Fibroblast of skin of left quadriceps (primary cell): ENCODE measurements at places on chromosomes 11 and 22.

DNA sequence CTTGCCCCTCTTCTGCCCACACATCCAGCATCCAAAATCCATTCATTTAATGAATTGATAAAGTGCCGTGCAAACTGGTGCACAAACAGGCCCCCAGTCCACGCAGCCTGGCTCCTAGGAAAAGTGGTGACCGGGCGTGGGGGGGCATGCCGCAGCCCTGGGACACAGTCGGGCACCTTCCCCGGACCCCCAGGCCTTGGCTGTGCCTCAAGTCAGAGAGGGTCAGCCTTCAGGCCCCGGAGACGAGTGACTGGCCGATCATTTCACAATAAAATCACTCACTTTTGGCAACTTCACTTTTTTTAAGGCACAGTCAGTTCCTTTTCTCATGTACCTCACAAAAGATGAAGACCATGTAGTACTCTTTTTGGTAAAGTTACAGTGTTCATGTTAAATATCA is 8.0 kb downstream of the CDPF1 start:
- no peak for DNase-seq

DNA sequence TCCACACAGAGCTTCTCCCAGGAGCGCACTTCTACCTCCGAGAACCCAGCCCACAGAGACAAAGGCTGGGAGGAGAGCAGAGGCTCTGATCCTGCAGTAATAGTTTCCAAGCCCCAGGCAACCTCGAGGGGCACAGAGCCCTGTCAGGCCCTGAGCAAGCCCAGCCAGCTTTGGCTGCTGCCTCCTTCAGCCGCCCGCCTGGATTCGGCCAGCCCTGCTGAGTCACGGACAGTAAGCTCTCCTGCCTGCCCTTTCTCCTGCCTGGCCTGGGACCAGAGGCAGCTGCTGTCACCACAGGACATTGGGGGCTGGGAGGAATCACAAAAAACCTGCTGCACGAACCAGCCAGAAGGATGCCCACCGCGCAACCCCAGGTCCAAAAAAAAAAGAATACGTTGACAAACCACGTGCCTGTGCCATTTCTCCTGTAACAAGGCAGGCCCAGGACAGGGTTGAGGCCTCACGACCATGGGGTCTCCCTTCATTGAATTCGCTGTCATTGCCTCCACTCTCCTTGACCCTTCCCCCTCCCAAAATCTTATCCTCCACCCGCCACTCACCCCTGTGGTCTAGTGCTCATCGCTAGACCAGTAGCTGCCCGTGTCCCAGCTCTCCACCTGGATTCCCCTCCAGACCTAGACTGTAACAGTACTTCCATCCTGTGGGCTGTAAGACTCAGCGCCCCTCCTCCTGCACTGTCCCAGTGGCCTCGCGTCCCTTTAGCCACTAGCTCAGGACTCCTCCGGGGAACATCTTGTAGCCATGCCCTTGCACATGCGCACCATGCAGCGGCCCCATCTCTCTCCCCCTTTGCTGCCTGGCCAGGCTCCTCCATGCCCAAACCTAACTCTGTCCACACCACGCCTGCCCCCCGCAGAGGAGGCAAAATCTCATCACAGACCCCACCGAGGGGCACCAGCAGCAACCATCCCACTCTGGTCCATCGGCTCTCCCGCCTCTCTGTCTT is 7.4 kb upstream of the SLC22A12 start:
- DNase-seq, result no peak

- DNase-seq, result no peak
These were observed 103.5 kb upstream of the RCN1 start for GRCh38 chr11:31987118-31988005.

GRCh38 chr11:82722231-82722630 is 11.4 kb downstream of the FAM181B start:
- no peak for DNase-seq

GRCh38 chr11:4647766-4648165 is 4.0 kb downstream of the OR51E1 start:
- DNase-seq, result no peak

GRCh38 chr11:32792111-32792947 is 2.1 kb downstream of the CCDC73 start:
- no peak for DNase-seq

GRCh38 chr11:119540370-119541125 is 117.6 kb upstream of the THY1 start:
- DNase-seq, result no peak

GRCh38 chr11:78647266-78647915 is 72.7 kb upstream of the NARS2 start:
- DNase-seq, result no peak

DNA sequence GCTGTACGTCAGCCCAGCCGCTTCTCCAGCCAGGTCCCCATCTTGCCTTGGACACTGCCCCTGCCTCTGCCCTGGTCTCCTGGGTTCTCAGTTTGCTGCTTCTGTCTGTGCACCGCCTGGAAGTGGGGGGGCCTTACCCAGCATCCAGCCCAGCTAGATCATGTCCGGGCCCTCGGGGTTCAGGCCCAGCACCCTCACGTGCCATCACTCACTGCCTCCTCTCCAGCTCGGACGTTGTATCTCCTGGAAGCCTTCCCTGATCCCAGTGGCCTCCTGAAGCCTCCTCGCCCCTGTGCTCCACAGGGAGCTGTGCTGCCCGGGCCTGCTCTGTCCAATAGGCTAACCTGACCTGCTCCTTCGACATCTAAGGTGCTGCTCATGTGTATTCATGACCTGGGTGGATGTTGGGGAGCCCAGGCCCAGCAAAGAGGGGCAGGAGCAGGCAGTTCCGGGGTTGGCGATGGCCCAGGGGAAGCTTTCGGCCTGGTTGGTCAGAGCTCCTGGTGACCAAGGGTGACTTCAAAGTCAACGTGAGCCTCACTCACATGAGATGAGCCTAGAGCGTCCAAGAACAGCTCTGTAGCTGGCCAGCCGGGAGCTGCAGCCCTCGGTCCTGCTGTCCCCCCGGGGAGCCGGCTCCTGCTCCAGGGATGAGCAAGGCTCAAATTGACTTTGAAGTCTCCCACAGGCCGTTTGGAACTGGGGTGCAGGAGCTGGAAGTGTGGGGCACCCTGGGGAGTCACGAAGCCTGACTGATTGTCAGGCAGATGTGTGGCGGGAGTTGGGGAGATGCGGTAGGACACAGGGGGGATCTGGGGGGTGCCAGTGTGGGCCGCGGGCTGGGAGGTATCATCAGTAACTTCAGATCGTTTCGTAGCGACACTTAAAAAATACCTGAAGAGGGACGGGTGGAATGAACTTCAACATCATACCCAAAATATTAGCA is 5.2 kb upstream of the ASCL2 start:
- no peak for DNase-seq

GRCh38 chr22:45587638-45588505 is 83.8 kb upstream of the ATXN10 start:
- no peak for DNase-seq
